Activated CD4-positive, CD25-positive, alpha-beta regulatory T cell treated with anti-CD3 and anti-CD28 coated beads, Interleukin-2, amount 50 U/mL, for 16 hours (primary cell): ENCODE measurements at places on chromosomes 16 and 17.

- DNase-seq, result no peak
These were observed 6.1 kb downstream of the SEC14L1 start for GRCh38 chr17:77146882-77147281.

DNA sequence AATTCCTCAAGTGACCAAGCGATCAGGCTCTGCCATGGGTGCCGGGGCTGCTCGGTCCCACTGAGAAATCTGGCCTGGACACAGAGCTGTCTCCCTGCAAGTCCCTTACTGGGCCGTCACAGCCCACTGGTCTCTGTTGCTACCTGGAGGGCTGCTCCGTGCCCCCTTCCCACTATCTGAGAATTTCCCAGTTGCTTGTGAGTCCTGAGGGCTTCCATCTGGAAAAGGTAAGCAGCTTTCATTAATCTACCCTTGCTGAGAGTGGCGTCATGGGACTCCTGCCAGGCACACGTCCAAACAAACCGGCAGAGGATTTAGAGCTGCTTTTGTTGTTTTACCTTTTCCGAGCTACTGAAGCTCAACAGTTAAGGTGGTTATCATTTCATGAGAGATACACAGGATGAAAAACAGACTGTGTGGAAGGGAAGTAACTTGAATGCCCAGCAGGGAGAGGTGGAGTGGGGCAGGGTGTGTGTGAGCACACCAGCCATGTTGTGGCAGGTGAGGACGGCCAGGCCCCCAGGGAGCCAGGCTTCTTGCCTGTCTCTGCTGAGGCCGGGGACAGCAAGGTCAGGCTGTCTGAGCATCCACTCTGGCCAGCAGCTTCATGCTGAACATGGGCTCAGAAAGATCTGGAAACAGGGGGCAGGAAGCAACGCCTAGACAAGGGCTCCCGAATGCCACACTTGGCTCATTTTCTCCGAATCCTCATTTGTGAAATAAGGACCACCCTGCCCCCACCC lies 50.6 kb downstream of the GTF3C1 start:
- no peak for DNase-seq

DNA sequence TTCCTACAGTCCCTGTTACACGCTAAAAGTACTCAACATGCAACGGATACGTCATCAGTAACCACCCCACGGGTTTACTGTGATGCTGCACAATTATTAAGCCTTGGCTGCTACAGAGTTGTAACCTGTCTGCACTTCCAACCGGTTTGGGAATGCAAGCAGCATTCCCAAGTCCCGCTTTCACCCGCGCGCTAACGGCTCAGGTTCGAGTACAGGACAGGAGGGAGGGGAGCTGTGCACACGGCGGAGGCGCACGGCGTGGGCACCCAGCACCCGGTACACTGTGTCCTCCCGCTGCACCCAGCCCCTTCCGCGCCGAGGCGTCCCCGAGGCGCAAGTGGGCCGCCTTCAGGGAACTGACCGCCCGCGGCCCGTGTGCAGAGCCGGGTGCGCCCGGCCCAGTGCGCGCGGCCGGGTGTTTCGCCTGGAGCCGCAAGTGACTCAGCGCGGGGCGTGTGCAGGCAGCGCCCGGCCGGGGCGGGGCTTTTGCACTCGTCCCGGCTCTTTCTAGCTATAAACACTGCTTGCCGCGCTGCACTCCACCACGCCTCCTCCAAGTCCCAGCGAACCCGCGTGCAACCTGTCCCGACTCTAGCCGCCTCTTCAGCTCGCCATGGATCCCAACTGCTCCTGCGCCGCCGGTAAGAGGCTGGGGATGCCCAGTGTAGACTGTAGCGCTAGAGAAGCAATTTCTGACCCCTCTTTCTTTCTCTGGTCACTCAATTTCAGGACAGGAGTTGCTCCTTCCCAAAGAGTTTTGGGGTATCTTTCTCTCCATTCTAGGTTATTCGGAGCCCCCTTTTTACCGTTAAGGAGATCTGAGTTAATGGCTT lies at the start of gene MT2A:
TSS of gene MT2A (plus strand) at position 542 of the 833 bp plus-strand sequence. CDS start at position 614, 72 bp downstream.
- DNase-seq, result peak; percentile 70

- peak; percentile 22 for DNase-seq
These were observed 90.8 kb upstream of the TOB1 start for GRCh38 chr17:50956750-50957523.
